ENCODE measurements at places on chromosomes 12 and 14.

DNA sequence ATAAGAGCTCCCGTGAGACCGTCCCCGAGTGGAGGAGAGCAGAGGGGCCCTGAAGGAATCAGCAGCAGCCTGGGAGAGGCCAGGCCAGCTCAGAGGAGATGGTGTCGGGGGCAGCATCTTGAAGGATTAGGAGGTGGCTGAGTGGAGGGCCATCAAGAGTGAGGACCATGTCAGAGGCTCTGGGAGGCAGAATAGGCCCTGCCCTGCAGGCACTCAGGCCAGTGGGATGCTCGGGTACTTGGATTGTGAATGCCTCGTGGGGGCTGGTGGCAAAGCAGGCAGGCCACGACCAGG is 47.7 kb downstream of the IL31 start:
- DNase-seq = no peak

DNA sequence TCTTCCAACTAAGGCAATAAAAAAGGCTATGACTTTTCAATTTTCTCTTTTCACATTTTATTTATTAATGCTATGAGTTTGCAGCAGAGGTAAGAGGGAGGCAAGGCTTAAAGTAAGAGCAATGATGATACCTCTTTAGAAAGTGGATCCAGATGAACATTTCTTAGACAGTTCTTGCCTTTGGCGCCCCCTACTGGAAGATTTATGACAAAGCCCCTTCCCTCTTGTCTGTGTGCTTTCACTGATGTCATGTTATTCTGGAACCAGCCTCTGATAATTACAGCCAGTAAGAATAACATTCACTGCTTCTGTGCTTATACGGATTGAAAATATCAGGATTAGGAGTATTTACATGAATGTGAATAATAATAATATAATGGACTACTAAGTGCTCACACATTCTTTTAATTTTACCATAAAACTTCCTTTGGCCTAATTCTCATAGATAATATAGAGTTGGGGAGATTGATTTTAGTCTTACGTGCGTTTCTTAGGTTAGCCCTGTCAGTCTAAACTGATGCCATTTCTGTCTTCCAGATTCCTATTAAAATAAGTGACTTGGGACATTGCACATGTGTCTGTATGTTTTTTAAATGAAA is 1929.9 kb upstream of the SEL1L start:
- no peak for DNase-seq

GRCh38 chr12:113241191-113242025 is 20.1 kb downstream of the TPCN1 start:
- no peak for DNase-seq

GRCh38 chr12:95528431-95528830 is 22.8 kb downstream of the USP44 start:
- DNase-seq = no peak

DNA sequence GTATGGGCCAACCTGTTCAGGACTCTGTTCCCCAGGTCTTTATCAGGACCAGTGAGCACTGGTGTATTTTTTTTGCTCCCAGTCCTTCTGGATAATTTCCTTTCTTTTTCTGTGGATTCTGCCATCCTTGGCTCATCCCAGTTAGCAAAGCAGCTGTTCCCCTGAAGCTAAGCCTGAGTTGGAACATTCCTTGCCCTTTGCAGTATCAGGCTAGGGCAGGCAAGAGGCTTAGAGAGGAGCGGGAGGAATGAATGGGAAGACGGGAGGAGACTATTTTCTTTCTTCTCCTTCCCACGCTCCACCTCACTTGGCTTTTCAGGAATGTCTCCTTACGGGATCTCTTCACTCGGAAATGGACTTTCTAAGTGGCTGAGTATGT is 29.2 kb downstream of the ERG28 start:
- no peak for DNase-seq

- DNase-seq = no peak
These were observed 237.2 kb upstream of the SRRM4 start for GRCh38 chr12:118743896-118744700.

DNA sequence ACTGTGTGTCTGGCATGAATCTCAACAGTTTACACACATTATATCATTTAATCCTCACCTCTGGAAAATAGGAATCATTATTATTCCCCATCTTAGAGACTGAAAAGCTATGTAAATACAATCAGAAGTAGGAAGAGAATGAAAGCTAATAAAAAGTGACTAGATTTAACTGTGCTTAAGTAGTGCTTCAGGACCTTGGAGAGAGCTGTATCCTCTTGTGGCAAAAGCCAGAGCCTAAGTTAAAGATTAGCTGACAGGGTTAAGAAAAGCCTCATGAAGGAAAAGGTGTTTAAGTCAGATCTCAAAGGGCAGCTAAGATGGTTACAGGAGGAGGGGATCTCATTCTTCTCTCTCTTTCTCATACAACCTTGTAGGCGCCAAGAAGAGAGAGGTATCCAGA is 65.3 kb upstream of the TMEM233 start:
- no peak for DNase-seq
